ENCODE measurements at places on chromosomes 6 and 20.

DNA sequence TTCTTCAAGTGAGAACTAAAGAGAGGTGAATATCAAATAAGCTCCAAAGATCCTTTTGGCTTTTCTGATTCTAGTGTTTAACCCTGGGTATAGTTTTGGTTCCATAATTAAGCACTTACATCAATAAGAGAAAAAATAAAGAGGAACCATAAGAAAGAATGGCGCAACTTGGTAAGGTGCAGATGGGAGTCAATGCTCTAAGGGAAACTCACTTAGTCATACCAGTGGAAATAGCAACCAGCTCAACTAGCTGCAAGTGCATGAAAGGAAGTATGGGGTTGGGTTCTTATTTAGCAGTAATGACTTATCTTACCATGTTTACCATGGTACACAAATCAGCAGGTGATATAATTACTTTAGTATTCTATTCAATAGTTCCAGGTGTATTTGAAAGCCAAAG lies 296.5 kb upstream of the RUNX2 start:
- H3K36me3 ChIP-seq = no peaks in the 10 kb centered on the region
- H3K4me1 ChIP-seq = no peaks in the 10 kb centered on the region
- no peak overlapping the region for H3K27ac ChIP-seq
- no peak for DNase-seq
- H3K4me3 ChIP-seq = no peak overlapping the region

DNA sequence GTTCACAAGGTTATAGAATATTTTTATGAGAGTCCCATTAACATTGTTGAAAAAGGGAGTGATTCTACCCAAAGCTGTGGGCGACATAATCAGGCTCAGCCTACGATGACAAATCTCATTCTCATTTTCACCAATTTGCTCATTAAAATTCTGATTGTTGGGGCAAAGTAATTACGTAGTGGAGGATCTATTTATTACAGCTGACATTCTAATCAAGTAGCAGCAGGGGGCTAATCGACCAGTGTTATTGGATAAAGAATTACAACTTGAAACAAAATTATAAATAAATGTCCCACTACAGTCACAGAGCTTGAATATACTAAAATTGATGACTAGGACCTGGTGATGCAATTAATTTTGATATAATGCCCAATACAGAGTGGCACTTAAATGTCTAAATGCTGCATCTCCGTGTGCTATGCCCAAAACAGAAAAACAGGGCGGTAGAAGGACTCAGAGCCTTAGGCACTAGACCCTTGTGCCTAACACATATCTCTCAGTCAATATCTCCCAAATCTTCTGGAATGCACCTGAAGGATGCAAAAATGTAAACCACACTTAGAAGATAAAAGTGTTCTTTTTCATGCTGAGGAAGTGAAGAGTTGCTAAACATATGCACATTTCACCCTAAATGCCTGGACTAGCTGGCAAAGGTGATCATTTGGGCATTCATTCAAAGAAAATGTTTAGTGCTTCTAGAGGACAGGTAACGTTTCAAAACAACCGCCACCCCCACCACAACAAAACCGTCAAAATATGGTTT lies 88.3 kb downstream of the CD24 start:
- H3K36me3 ChIP-seq = no peaks in the 10 kb centered on the region
- H3K27ac ChIP-seq = no peak overlapping the region
- no peaks in the 10 kb centered on the region for H3K4me1 ChIP-seq
- H3K27me3 ChIP-seq = no peaks in the 10 kb centered on the region
- H3K4me3 ChIP-seq = no peak overlapping the region

GRCh38 chr6:20229881-20230280 lies 17.6 kb upstream of the MBOAT1 start:
- H3K27me3 ChIP-seq = no peaks in the 10 kb centered on the region
- DNase-seq = no peak
- no peak overlapping the region for H3K27ac ChIP-seq
- H3K4me1 ChIP-seq = no peaks in the 10 kb centered on the region
- H3K4me3 ChIP-seq = no peak overlapping the region
- H3K36me3 ChIP-seq = no peaks in the 10 kb centered on the region

DNA sequence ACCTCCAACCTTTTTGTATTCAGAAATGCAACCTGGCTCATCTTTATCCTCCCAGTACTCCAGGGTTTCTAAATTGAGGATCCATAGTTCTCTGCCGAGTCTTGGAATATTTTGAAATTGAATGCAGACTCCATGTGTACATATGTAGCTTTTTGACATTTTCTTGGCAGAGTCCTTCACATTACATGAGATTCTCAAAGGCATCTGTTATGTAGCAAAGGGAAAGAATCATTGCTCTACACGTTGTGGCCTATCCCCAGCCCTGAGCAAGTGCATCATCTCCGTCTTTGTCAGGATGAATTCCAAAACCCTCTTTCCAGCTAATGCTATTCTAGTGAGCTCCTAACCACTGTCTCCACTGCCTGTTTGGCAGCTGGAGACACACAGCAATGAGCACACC lies 742.9 kb downstream of the DHX35 start:
- no peak overlapping the region for H3K27ac ChIP-seq
- no peak for DNase-seq
- H3K36me3 ChIP-seq = no peaks in the 10 kb centered on the region
- no peaks in the 10 kb centered on the region for H3K27me3 ChIP-seq
- no peaks in the 10 kb centered on the region for H3K4me1 ChIP-seq

DNA sequence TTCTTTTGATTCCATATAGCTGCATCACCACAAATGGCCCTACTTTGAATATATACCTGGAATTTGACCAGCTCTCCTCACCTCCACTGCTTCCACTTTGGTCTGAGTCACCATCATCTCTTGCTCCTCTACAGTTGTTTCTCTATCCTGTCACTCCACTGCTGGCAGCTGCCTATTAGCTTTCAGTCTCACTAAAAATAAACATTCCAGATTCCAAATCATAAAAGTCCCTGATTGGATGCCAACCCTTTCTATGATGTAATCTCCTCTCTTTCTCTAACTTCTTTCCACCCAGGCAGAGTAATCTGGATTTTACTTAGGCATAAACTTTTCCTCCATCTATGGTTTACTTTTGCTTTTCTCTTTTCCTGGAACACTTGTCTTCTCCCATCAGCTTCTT lies 49.1 kb downstream of the RFPL4B start:
- no peak overlapping the region for H3K27ac ChIP-seq
- H3K4me3 ChIP-seq = no peak overlapping the region
- H3K4me1 ChIP-seq = no peaks in the 10 kb centered on the region
- no peak for DNase-seq
- no peaks in the 10 kb centered on the region for H3K36me3 ChIP-seq

Data from T-cell (primary cell).